Activated T-helper 1 cell treated with anti-CD3 and anti-CD28 coated beads, Interleukin-2, amount 50 U/mL, for 16 hours (primary cell): ENCODE measurements at places on chromosomes 12 and 14.

DNA sequence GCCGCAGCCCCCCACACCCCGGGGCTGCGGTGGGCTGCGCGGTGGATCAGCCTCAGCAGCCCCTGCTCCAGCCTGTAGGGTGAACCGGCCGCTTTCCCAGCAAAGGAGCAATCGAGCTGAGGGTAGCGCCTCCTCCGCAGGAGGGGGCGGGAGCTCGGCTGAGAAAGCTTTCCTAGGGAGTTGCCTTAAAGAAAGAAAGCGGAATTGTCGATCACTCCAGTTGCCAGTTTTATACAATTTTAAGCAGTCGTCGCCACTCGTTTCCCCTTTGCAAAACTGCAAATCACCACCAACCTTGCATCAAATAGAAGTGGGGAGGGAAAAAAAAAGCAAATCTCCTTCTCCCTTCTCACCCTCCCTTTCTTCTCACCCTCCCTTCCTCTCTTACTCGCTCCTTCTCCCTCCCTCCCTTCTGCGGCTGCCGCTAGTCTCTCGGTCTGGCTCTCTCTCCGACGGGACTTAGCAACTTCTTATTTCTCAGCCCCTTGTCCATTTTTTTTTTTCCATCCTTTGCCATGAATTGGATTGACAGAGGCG lies at the start of gene PDE3A:
TSS of gene PDE3A (plus strand) at position 424 of the 537 bp plus-strand sequence. CDS start 748 bp downstream, outside the sequence.
- no peak for DNase-seq

- DNase-seq: no peak
These were observed 29.0 kb downstream of the PTPRQ start for GRCh38 chr12:80472911-80473500.

DNA sequence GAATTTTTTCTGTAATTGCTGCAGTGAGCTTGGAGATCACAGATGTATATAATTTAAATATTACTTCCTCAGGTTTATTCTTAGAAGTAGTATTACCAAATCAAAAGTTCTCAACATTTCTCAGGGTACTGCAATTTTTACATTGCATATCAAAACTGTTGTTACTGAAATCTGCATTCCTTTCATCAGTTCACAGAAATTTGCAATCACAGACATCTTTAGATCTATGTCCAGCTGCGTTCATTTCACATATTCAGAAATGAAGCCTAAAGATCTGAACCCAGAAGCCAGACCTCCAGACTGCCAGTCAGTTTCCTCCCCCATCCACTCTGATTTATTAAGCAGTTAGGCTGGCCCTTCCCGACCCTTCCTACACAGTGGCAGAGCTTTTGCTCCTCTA lies 18.2 kb upstream of the IFT81 start:
- DNase-seq: no peak

DNA sequence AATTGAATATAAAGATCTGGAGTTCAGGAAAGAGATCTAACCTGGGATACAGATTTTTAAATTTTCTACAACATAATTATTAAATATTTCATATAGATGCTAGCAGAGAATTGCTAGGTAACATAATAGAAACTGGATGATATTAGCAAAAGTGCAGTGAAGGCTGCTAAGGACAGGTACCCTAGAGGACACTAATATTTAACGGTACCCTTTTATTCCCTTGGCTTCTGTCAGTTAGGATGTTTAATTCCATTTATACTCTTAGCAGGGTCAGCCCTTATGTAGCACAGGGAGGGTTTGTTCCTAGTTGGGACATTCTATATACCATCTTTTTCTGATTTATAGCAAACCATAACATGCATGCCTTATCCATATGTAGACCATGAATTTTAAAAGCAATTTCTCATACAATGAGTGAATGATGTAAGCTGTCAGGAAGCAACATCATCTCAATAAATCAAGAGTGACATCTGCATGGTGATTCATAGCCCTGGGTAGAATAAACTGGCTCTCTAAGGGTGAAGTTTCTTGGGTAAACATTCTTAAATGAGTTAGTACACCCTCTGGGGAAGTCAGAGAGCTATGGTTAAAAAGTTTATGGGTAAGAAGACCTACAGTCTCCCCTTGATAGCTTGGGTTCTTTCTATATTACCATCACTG lies 404.4 kb upstream of the MGAT4C start:
- DNase-seq: no peak

- no peak for DNase-seq
These were observed 166.5 kb upstream of the GSC start for GRCh38 chr14:94936401-94936892.

- no peak for DNase-seq
These were observed 46.6 kb downstream of the USP15 start for GRCh38 chr12:62306569-62307530.

GRCh38 chr14:100345711-100346110 lies 22.6 kb downstream of the SLC25A47 start:
- DNase-seq: no peak

- DNase-seq: no peak
These were observed 227.3 kb downstream of the DPF3 start for GRCh38 chr14:72666610-72667009.

DNA sequence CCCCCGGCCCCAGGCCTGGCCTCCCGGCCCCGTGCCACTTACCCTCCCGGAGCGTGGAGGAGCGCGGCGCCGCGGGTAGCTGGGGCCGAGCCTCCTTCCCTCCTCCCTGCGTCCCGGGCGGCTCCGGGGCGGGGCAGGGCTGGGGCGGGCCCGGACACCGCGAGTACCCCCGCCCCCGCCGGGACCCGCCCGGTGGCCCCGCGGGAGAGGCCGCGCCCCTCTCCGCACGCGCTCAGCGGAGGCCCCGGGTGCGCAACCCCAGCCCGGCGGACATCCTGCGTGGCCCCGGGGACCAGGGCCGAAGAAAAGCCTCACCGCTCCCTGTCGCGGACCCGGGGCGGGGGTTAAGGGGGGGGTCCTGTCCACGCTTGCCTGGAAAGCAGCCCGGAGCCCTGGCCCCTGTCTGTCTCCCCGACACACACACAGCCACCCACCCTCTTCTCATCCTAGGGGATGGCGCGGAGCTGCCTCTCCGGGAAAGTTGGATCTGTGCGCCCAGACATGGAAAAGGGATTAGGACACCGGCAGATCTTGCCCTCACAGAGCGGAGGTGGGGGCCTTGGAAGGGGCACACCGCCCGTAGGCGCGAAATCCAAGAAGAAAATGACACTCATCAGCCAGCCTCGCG lies at the start of gene SYNE3:
TSS of gene SYNE3 (minus strand) at position 97 of the 628 bp plus-strand sequence. CDS start 40,829 bp downstream, outside the sequence.
- no peak for DNase-seq

- no peak for DNase-seq
These were observed 1.9 kb downstream of the BMP4 start for GRCh38 chr14:53954551-53955228.

DNA sequence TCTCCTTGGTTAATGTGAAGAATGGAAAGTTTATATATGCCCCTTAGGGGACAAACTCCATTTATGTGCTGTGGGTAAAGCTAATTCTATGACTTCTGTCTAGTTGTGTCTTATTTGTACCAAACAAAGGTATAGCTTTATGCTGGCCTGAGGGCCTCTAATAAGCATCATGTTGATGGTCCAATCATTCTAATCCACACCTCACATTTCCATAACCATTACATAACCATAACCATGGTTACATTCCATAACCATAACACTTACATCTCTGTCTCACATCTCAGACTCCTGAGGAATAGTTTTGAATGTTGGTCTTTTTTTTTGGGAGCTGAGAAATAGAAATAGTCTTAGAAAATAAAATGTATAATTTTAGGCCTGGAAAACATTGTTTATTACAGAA lies 1097.1 kb downstream of the FLRT2 start:
- DNase-seq: no peak

DNA sequence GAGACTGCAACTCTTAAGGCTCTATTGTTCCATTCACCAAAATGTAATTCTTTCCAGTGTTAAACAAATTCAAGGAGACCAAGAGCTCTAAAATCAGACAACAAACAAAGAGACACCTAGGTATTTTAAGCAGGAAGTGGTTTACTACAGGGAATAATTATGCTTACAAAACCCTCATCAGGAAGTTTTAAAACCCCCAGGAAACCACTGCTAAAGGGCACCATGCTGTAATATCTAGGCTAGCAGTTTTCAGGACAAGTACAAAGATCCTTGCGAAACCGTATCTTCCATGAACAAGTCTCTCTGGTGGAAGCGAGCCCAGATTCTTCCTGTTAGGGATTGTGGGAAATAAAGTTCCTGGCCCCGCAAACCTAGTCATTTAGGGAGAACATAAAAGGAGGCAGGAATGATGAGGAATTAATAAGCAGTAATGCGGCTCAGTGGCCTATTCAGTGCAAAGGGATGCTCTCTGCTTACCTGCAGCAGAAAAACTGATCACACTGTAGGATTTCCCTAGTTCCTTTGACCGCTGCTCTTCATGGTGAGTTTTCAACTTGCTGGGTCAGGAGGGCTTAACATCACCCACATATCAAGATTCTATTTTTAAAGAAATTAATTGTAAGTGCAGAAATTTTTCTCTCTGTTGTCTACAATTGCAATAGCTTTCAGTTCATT lies 42.8 kb downstream of the ACSM4 start:
- no peak for DNase-seq

GRCh38 chr14:67569651-67570290 lies 30.3 kb downstream of the PIGH start:
- no peak for DNase-seq

DNA sequence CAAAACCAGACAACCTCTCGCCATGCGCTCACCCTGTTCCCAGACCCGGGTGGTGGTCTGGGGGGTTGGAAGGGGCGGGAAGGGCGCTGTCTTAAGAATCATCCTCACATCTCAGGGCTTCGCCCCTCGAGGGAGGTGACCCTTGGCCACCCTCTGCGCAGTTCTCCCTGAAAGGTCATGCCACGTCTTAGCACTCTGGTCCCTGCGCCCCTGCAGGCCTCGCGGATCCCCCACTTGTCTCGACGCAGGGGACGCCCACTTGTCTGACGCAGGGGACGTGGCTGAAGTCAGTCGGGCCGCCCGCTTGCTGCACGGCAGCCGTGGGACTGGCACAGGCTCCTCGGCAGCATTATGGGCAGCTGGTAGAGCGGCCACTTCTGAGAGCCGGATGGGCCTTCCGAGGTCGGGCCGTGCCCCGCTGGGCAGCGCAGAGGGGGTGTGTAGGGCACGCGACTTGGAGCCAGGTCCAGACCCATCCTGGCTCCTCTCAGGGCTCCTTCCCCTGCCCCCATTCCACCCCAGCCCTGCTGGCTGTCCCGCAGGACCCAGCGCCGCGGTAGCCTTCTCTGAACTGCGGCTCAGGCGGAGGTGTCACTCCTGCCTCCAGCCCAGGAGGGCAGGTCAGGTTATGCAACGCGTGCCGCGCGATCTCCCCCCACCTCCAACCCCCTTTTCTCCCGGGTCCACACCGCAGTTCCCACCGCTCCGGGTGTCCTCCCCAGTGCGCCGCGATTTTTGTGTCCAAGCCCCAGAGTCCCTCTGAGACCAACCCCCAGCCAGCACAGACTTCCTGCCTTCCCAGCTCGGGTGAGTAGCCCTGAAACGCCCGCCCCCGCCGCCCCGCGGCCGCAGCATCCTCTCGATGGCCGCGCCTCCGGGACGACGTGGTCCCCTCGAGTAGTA lies 40.9 kb upstream of the CAPRIN2 start:
- DNase-seq: no peak

DNA sequence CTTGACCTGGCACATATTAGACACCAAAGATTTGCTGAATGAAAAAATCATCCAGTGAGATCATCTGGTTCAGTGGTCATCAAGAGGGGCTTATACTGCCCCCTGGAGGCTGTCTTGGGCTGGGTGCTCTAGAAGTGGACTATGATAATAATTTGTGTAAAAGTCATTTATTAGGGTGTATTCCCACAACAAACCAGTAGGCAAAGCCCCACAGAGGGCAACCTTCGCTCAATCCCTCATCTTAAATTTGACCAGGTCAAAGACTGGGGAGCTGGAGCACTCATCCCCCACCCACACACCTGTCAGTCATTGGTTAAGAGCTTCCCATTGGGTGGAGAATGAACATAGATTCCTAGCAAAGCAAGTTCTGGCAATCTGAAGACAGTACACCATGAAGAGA lies 20.0 kb upstream of the FICD start:
- DNase-seq: no peak

- DNase-seq: no peak
These were observed 24.9 kb downstream of the KCNA5 start for GRCh38 chr12:5068619-5069018.

DNA sequence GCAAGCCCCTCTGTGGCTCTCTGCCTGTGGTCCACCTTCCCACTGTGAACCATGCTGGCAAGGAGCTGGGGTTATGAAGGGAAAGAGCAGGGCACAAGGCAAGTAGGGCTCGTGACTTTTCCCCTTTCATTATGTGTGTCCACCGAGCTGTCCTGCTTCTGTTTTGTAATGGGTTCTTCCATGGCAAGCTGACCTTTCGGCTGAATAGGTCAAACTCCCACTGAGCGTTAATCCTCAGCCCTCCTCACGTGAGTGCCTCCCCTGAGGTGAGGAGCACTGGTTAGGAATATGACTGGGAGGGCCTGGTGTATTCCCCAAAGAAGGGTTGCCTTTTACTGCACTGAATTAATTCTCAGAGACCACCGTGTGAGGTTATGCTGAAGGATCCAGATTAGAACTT lies 424.3 kb downstream of the NPAS3 start:
- DNase-seq: no peak

GRCh38 chr14:103520269-103520656 lies 2.4 kb downstream of the CKB start:
- no peak for DNase-seq

GRCh38 chr12:95955549-95956159 lies 12.5 kb downstream of the AMDHD1 start:
- no peak for DNase-seq

DNA sequence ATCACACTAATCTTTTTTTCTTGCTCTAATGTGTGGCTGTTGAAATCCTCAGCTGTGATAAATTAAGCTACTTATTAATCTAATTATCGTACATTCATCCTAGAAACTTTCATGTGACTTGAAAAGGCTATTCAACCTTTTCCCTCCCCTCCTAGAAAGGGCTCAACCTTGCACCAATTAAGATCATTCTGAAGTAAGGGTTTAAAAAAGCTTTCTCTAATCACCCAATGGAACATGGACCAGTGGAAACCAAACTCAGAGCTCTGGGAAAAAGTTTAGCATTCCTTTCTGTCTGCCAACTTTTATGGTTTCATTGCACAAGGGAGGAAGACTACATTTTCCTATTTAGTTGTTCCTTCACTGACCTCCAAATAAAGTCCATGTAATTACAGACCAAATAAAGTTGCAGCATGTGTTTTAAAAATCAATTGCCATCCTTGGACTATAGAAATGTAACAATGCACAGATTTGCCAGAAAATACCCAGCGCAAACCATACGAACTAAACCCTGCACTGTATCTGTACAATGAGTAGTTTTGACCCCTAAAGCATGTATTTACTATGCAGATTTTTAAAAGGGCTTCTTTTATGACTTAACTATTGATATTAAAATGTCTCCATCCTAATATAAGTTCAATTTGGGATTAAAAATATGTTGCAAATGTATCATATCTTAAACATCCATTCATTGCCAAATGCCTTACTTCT lies 142.6 kb upstream of the OTX2 start:
- DNase-seq: no peak
